Endodermal cell (in vitro differentiated cells): ENCODE measurements at places on chromosomes 1 and 21.

DNA sequence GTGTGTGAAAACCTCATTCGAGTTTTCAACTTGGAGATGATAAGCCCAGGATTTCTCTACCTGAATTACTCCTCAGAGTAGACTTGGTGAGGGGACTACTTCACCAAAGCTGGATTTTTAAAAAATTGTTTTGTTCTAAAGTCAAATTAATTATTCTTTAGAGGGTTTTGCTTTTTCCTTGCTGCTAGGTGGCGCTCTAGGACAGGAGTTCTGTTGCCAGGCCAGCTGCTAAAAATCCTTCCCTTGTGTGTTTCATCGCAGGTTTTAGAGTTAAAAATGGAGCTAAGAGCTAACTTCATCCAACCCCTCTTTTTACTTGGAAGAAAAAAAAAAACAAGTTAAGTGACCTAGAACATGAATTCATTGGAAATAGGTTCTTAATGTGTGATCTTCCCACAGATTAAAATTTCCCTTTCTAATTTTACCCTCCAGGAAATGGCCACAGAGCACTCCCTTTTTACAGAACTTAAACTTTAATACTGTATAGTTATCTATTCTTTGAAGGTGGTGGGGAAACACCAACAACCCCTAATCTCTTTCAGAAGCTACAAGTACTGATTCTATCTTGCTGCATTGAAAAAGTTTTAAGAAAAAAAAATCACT lies 36.7 kb upstream of the FAM163A start:
- DNase-seq = peak; percentile 80

GRCh38 chr1:202046748-202047708 lies 36.6 kb downstream of the ELF3 start:
- DNase-seq = no peak

DNA sequence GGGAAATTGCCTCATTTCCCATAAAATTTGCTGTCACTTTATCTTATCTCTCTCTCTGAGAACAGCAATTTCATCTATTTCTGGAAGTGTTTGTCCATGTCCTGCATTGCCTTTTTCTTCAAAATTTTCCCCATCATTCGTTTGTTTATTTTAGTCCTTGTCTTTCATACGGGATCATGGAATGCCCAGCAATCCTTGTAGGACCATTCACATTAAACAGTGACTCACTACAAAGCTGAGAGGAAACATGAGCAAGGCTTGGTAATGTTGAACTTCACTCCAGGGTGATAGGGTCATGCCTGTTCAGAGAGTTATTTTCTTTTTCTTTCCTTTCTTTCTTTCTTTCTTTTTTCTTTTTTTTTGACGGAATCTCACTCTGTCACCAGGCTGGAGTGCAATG lies 32.2 kb upstream of the HNRNPU start:
- no peak for DNase-seq

- no peak for DNase-seq
Measured at GRCh38 chr21:20968391-20968790, 29.8 kb upstream of the NCAM2 start.
